ENCODE measurements at places on chromosomes 6 and 20. TPM values are rescaled to one million over a fixed set of nuclear protein-coding genes. Genes with fewer than 3 reads are reported as not detected.
A peak's percentile ranks its signal among the peaks of the same experiment; 100 is the strongest.

DNA sequence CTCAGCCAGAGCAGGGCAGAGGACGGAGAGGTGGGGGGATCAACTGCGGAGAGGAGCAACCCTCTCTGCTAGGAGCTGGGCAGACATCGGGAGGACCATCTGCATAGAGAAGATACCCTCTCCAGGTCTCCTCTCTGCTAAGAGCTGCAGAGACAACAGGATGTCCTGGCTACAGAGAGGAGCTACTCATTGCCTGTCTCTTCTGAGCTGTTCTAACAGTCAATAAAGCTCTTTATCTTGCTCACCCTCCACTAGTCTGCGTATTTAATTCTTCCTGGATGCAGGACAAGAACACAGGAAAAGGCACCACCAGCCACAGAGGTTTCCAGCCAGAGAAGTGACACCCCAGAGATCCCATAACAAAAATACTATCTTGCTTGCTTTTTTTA, 871.1 kb upstream of the GJE1 start:
- no peak for DNase-seq

- DNase-seq: no peak
Measured at GRCh38 chr6:158756126-158756525, 63.0 kb downstream of the EZR start.

The SNAP25 gene
- not detected for total RNA-seq

The CD24 gene
- 604 TPM for total RNA-seq

The SYNDIG1 gene
- total RNA-seq: not detected

DNA sequence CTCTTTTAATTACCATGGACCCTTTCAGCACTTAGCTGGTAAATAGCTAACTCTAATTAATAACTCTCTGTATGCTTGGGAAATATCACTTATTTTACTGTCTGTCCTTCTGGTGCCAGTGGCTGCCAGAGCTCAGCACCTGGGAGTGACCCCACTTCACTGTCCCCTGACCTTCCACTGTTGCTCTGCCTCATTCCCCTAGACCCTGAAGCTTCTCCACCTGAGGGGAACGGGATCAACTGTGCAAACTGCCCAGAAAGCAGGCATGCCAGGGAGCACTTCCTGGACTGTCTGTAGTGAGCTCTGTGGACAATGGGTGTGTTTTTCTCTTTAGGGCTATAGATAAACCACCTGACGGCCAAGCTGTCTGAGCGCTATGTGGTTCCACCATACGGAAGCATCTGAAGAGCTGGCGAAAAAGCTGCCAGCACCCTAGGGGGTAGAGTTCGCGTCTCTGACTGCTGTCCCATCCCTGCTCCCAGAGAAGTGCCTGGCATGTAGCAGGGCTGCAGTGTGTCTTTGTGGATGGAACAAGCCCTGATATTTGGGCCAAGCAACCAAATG, 106.3 kb upstream of the FOXA2 start:
- DNase-seq: no peak

- peak; percentile 86 for DNase-seq
Measured at GRCh38 chr6:44265007-44265721, at the start of gene NFKBIE. TSS of gene NFKBIE (minus strand) at chr6:44265551. CDS start at chr6:44265346, 205 bp downstream.

DNA sequence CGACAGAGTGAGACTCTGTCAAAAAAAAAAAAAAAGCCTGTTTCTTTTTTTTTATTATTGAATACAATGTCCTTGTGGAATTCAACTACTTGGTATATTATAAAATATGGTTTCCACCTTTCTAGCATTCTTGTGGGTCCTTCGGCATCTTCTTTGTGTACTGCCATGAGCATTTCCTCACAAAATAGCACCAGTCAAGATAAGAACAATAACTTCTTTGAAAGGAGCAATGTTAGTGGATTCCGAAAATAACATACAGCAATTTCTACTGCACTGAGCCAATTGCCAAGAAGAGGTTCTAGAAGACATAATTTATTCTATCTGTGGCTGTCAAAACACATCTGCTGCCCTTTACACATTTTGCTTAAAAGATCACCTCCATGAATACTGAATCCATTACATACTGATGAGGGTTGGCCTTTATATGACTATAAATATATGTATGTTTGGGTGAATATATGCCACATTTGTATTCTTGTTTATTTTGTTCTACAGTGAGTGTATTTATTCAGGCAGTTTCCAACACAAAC, 19.1 kb upstream of the SPTLC3 start:
- DNase-seq: no peak

GRCh38 chr6:73610444-73611275, 43.1 kb downstream of the SLC17A5 start:
- peak; percentile 71 for DNase-seq
